ENCODE measurements at places on chromosomes 7 and 10.

- DNase-seq: no peak
These were observed 972.8 kb upstream of the ZNF722 start for GRCh38 chr7:63025815-63026214.

GRCh38 chr10:71438761-71439160 is 42.0 kb downstream of the CDH23 start:
- no peak for DNase-seq

GRCh38 chr7:10940704-10941355 is 32.8 kb upstream of the PHF14 start:
- DNase-seq: no peak

DNA sequence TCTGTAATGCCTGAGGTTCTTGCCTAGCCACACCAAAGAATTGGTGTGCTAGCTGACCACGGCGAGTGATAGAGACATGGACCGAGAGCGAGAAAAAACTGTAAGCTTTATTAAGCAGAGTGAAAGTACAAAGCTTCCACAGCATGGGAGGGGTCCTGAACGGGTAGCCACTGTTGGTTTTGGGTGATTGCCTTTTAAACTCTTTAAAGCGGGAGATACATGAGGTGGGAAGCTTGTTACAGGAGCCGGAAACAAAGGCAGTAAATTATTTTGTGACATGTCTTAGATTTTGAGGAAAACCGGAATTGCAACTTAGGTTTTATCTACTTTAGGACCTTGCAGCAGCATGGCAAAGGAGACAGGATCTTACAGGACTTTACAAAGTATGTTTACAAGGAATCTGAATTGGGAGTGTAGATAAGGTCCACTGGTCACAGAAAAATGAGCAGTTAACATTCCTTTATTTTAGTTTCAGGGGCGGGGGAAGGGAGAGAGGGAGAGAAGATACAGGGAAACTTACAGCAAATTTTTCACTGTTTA is 252.7 kb upstream of the MBL2 start:
- peak; percentile 51 for DNase-seq

DNA sequence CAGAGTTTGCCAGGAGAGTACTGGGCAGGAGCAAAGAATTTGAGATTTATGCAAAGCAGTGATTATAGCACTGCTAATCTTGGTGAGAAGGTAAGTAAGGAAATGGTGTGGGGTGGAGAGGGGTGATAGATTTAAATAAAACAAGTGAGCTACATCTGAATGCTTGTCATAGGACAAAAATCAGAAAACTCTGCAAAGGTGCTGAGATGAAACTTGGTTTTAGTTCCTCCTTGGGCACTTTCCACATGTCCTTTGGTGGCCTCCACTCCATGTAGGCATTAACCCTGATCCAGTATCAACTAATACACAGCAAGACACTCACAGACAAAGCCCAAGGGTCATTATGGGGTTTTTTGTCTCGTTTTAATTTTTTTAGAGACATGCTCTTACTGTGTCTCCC is 25.7 kb upstream of the FAM107B start:
- no peak for DNase-seq

GRCh38 chr10:21174715-21175495 is 277.8 kb upstream of the NEBL start:
- DNase-seq: no peak

DNA sequence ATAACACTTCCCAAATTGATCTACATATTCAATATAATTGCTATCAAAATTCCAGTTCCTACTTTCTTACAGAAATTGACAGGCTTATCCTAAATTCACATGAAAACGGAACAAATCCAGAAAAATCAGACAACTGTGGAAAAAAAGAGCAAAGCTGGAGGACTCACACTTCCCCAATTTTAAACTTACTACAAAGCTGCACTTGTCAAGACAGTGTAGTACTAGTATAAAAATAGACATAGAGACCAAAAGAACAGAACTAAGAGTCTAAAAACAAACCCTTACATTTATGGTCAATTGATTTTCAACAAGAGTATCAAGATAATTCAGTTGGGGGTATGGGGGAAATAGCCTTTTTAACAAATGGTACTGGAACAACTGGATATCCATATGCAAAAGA is 27.5 kb downstream of the LMBR1 start:
- DNase-seq: peak; percentile 14

DNA sequence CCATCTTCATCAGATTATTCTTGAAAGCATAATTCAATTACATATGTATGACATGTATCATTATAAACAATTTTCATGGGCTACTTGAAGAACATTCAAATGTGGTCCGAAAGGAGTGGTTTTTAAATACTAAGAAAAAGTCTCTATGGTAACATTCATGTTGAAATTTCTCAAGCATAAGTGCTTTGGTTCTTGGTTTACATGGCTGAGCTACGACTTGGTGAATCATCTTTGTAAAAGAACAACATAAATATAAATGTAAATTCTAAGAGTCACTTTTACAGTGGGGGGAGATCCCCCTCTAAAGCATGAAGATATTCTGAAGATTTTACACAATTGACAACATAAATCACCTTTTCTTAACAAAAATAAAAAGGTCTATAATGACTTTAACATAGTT is 118.6 kb downstream of the MAGI2 start:
- no peak for DNase-seq

GRCh38 chr10:43765516-43765915 is 116.8 kb upstream of the ZNF32 start:
- no peak for DNase-seq

DNA sequence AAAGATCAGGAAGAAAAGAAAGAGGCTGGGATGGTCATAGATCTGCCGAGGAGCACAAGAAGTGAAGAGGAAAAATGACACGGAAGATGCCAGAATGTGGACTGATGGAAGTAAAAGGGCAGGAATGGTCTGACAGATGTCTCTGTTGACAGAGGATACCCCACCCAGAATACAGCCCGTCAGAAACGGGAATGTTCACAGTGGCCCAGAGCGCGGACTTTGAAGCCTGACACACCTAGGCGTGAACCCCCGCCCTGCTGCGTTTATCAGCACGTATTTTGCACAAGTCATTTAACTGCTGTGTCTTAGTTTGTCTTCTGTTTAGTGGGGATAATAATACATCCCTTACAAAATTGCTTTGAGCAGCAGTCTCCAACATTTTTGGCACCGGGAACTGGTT is 27.1 kb downstream of the AKR1B1 start:
- DNase-seq: no peak

GRCh38 chr10:61752111-61753011 is 89.6 kb downstream of the CABCOCO1 start:
- DNase-seq: peak; percentile 68

- no peak for DNase-seq
These were observed 70.1 kb upstream of the RAB11FIP2 start for GRCh38 chr10:118116715-118117449.

GRCh38 chr7:115145512-115145911 is 223.6 kb downstream of the MDFIC start:
- DNase-seq: no peak

DNA sequence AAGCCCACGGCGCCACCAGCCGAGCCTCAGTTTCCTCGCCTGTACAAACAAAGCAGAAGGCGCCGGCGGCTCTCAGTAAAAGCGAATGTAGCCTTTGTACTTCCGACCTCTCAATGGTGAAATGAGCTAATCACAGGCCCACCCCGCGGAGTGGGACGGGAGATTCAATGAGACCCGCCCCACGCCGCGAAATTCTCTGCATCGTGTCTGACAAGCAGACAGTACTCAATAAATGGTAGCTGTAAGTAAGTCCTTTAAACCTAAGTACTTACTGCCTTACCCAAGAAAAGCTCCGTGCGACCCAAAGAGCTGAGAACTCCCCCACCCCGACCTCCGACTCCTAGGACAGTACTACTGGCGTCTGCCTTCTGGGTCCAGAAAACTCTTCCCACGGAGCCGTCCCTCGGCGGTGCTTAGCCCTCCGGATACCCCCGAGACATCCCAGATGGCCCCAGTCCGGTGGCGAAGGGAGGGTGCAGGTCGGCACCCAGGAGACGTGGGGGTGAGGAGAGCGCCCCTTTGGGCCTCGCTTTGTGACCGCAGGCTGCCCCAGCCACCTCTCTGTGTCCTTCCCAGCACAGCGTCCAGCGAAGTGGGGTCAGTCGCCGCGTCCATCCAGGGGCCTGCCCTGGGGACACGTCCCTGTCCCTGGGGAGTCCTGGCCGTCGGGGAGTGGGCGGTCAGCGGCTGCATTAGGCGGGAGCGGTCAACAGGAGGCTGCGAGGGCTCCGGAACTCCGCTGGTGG is 972 bp upstream of the CXCL12 start:
- no peak for DNase-seq

DNA sequence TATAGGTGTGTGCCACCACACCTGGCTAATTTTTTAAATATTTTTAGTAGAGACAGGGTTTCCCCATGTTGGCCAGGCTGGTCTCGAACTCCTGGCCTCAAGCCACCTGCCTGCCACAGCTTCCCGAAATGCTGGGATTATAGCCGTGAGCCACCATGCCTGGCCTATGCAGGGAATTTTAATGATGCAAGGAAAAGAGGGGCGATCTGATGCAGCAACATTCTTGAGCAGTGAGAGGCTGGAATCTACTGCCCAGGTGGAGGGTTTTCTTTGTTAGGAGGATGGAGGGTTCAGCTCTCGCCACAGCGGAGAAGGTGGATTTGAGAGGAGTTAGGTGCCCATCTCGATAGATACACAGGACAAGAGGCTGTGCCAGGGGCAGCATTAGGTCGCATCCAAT is 332.3 kb downstream of the GATA3 start:
- DNase-seq: no peak

DNA sequence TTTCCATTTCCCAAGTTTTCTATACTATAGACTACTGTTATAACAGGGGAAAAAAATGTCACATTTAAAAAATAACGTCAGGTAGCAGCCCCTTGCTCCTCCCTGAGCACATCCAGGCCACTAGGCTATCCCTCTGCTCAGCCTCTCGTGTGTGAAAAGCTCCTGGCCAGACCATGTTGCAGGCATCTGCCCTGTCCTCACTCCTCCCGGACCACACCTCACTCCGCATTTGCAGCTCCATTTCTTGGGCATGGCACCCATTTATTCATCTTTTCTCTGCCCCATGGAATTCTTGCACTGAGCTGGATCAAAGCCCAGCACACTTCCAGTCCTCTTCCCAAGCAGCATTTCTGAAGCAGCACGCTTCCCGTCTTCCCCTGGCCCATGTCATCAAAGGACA is 1.4 kb upstream of the GDF2 start:
- no peak for DNase-seq

DNA sequence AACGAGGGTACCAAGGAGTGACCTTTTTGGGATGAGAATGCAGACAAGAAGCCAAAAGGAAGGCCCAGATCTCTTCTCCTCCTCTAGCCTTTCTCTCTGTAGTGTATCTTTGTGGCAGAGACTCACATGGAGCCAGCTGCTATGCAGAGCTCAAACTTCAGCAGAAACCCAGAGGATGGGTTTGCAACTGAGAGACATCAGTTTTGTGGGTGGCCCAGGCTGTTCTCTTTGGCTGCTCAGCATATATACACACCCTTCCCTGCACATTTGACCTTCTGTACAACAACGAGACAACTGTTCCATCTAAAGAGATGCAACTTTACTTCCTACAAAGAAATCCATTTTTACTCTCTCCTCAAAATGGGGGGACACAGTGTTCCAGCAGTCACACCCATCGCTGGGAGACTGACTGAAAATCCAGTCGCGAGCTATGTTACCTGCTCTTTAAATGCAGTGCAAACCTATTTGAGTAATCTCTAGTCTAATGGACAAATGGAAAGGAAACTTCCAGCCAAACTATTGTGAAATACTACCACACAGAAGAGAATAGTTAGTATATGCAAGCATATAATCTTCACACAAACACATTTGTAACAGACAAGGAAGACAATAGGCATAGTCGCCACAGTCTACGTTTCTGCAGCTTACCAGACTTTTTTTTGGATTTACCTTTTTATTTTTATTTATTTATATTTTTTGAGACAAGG is 51.2 kb downstream of the GTF2I start:
- DNase-seq: no peak

DNA sequence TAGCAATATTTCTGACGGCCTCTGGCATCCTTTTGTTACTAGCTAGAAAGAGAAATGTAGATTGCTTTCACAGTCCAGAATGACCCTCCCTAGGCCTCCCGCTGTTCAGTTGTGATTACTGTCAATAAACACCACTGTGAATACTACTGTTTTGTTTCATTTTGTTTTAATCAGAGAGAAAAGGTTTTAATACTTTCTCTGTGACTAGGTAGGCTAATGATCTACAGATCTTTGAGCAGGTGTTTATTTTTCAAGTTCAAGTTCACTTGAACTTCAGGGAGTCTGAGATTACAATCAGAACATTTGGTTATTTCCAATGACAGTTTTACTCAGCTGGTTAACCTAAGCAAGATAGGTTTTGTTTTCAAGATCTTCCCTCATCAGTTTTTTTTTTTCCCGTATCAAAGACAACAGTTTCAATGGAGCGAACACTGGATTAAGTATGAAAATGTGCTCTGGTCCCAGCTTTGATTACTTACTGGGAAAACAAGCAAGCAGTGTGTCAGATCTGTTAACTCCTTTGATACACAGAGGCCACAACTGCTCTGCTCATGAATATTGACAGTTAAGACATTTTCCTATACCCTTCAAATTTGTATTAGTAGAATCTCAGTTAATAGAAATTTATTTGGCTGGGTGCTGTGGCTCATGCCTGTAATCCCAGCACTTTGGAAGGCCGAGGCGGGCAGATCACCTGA is 34.8 kb downstream of the VKORC1L1 start:
- no peak for DNase-seq

DNA sequence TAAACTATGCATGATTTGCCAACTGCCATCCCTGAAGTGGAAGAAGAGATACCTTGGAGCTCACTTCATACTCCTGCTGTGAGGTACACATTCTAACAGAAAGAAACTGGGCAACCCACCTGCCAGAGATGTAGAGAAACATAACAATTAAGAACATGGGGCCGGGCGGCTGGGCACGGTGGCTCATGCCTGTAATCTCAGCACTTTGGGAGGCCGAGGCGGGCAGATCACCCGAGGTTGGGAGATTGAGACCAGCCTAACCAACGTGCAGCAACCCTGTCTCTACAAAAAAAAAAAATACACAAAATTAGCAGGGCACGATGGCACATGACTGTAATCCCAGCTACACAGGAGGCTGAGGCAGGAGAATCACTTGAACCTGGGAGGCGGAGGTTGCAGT is 402.6 kb upstream of the ANKRD30A start:
- DNase-seq: no peak

- no peak for DNase-seq
These were observed 131.8 kb downstream of the TES start for GRCh38 chr7:116342125-116342524.

DNA sequence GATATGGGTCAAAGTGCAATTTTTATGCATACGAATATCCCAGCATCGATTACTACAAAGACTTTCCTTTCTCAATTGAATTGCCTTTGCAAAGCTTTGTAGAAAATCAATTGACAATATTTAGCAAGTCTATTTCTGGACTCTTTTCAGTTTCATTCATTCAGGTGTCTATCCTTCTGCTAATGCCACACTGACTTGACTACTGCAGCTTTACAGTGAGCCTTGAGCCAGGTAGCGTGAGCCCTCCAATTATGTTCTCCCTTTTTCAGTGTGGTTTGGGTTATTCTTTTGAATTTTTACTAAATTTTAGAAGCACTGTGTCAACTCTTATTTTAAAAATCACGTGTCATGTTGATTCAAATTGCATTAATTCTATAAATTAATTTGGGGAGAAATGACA is 19.5 kb upstream of the AKR1E2 start:
- DNase-seq: no peak

- peak; percentile 2 for DNase-seq
These were observed 281.5 kb upstream of the PHYHIPL start for GRCh38 chr10:58894929-58895328.
